ENCODE measurements at places on chromosomes 6 and 20.

GRCh38 chr6:36586606-36587005 lies 7.6 kb upstream of the SRSF3 start:
- DNase-seq: no peak

DNA sequence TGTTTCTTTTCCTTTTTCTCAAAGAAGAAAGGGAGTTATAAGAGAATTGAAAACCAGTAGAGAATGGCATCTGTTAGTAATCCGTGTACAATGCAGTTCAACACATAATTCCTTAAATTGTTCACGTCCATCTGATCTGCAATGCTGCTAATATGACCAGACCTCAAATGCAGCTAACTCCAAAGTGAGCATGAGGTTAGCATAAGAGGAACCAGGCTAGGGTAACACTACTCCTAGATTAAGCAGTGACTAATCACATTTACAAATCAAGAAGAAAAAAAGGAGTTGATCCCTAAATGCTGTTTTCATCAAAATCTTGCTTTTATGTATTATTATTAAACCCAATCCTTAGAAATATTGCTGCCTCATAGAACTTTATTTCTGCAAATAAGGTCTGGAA lies 432.7 kb upstream of the ARID1B start:
- DNase-seq: no peak

DNA sequence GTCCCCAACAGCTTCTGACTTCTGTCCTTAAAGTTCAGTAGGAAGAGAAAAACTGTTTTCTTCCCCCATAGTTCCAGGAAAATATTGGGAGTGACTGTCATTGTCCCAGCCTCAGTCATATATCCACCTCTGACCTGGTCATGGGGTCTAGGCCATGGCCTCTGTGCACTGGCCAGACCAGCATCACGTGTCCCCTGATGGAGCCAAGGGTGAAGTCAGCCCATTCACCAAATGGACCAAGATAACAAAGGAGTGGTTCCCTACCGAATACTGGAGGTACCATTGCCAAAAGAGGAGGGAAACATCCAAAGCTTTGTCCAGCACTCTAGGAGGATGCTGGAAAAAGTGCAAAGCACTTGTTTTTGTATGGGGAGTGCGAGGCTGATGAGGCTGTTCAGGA lies 395.4 kb downstream of the TAF4 start:
- no peak for DNase-seq

GRCh38 chr6:90065173-90065572 lies 170.9 kb downstream of the GJA10 start:
- no peak for DNase-seq

DNA sequence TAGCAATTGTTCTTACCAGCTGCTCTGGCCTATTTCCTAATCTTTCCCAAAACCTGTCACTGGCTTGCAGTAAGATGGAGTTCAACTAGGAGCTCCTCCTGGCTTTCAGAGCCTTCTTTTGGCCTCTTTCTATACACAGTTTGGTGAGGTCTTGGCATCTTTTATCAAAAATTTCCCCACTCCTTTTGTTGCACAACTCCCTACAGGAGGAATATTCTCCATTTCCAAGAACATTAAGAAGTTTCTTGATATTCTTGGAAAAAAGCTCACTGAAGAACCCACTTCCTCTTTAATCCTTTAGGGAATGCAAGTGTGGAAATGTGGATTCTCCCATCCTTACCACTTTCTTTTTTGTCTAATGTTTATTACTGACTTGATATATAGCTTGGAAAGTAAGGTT lies 171.3 kb upstream of the KCNK16 start:
- no peak for DNase-seq

DNA sequence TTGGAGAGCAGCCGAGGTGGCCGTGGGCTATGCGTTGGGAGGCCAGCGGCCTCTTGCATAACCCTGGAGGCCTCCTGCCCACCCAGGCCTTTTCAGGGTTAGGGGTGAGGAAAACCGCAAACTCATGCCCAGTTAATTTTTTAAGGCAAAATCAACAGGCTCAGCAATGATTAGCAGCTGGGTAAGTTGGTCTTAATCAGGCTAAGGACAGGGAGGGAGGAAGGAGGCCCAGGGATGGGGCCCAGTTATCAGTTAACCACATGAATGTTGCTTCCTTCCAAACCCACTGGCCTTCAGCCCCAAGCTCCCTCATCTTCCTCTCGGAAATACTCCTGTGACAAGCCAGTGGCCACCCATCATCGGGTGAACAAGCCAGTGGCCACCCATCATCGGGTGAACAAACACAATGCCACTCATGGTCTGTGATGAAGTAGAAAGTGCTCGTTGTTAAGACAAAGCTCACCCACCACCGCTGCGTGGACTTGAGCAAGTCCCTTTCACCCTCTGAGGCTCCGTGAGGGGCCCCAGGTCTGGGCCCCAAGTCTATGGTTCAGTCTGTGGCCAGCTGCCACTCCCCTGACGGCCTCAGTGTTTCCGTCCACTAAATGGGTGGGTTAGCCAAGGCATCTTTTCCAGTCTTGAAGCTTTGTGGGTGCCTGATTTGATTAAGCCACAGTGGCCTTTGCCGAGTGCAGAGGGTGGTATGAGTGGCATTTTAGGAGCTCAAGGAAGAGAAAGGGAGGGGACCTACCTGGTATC lies 39.4 kb downstream of the HNF4A start:
- no peak for DNase-seq

GRCh38 chr20:32501709-32502108 lies 83.4 kb downstream of the NOL4L start:
- no peak for DNase-seq

- DNase-seq: no peak
Measured at GRCh38 chr6:83921315-83921714, 61.8 kb downstream of the CYB5R4 start.

Measured in NCI-H1105 treated with DMSO at 0.1 percent for 48 hours (cell line).